KG1 (cell line): ENCODE measurements at places on chromosomes 16 and 17.

DNA sequence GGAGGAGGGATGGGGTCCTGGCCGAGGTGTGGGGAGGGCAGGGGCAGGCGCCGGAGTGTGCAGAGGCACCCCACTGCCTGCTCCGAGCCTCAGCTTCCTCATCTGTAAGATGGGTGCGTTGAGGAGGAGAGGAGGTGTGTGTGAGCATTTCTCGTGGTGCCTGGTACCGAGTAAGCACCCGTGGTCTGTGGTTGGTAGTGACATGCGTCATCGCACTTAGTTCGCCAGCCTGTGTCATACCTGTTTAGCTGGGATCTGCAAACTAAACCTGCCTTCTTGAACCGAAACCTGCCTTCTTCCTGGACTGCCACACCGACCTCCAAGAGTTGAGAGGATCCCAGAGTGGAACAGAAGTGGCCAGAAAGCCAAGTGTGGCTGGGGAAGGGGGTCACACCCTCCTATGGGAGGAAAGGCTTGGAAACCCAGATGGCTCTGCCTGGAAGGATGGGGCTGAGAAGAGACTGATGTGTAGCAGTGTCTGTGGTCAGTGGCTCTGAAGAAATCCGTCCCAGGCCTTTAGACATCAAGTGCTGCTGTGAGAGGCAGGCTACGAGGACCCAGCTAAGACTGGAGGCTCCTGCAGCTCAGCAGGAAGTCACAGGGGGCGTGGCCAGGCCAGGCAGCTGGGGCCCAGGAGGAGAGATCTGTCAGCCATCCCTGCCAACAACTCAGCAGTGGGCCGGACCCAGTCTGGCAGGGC is 162.6 kb upstream of the PLCG2 start:
- DNase-seq, result no peak

DNA sequence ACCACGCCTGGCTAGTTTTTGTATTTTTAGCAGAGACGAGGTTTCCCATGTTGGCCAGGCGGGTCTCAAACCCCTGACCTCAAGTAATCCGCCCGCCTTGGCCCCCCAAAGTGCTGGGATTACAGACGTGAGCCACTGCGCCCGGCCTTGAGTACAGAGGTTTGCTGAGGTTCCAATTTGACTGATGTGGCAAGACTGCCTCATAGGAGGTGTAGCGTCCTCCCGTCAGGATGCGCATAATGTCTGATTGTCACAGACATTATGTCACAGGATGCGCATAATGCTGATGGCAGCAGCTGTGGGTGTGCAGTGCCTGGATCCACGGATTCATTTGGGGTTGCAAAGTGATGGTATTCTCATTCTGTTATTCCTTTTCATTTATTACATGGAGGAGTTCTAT is 45.2 kb downstream of the HAPSTR1 start:
- DNase-seq, result no peak

- peak; percentile 64 for DNase-seq
Measured at GRCh38 chr16:10514369-10515055, 65.9 kb downstream of the EMP2 start.

DNA sequence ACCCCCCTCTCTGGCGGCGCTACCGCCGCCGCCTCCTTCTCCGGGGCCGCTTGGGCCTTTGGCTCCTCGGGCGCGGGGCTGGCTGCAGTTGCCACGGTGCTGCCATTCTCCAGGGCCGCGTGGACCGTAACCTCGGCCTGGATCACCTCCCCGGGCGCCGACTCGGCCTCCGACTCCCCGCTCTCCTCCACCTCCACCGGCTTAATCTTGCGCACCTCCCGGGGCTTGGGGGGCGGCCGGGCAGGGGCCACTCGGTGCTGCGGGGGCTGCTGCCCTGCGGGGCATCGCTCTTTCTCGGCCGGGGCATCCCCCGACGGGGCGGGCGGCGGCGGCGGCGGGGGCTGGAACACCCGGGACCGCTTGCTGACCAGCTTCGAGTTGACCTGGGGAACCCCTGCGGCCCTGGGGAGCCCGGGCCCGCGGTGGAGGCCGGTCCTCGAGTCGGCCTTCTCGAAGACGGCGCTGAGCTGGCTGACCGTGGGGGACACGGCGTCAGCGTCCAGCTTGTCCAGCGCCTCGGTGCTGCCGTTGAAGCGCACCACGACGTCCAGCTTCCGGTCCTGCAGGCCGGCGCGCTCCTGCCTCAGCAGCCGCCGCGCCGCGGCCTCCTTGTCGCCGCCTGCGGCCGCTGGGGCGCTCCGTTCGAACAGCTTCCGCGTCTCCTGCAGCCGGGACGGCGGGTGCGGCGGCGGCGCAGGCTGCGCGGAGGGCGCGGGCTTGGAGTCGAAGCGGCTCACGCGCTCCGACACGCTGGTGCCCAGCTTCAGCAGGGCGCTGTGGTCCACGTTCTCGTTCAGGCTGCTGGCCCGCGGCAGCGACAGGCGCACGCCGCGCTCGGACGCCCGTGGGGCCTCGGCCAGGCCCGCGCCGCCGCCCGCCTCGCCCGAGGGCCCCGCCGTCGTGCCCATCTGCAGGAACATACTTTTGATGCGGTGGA is 792 bp downstream of the PPP1R9B start:
- no peak for DNase-seq

- DNase-seq, result no peak
Measured at GRCh38 chr16:49924078-49924477, 68.2 kb upstream of the ZNF423 start.

DNA sequence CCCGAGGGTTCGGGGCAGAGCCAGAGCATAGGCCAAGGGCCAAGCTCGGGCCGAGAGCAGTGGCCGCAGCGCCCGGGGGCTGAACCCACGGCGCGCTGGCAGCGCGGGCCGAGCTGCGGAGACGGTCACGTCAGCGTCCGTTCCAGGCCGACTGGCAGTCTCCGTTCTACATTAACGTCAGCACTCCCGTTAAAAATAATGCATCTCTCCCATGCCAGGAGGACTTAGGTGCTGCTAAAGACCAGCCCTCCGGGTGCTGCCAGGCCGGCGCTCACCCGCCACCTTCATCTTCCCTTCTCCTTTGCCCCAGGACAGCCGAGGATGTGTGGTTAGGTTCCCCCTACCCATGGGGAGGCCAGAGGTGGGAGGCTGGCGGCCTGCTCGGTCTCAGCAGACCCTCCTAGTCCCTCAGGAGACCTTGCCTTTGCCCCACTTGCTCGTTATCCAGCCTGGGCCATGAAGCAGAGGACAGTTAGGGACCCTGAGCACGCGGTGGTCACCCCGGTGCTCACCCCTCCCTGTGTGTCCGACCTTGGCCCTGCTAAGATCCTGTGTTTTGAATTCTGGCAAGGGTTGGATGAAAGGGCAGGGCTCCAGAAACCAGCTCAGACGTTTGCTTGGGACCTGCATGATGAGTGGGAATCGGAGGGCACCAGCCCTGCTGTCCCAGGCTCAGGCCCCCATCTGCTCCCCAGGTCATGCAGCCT is 572 bp downstream of the MPG start:
- DNase-seq, result no peak

DNA sequence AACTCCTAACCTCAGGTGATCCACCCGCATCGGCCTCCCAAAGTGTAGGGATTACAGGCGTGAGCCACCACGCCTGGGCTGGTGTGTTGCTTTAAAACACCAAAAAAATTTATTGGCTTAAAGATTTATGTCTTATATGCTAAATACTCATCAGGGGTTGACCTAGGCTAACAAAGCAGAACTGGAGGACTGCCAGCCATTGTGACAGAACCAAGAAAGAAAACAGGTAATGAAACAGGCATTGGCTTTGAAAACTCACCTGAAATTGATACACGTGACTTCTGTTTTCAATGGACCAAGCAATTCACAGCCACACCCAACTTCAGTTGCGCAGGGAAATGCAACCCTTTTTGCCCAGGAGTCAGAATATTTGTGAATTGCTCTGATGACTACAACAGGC is 4.9 kb upstream of the PHAF1 start:
- DNase-seq, result no peak

- no peak for DNase-seq
Measured at GRCh38 chr16:14301169-14302030, 230.3 kb downstream of the MRTFB start.

- DNase-seq, result no peak
Measured at GRCh38 chr17:33739714-33740113, 446.6 kb upstream of the ASIC2 start.

- DNase-seq, result no peak
Measured at GRCh38 chr17:60597297-60597696, 2.7 kb upstream of the PPM1D start.

- no peak for DNase-seq
Measured at GRCh38 chr16:11298143-11298900, 17.2 kb upstream of the PRM1 start.

GRCh38 chr16:85168732-85169256 is 56.5 kb upstream of the CIBAR2 start:
- no peak for DNase-seq

GRCh38 chr17:33115366-33115765 is 123.7 kb downstream of the SPACA3 start:
- no peak for DNase-seq

DNA sequence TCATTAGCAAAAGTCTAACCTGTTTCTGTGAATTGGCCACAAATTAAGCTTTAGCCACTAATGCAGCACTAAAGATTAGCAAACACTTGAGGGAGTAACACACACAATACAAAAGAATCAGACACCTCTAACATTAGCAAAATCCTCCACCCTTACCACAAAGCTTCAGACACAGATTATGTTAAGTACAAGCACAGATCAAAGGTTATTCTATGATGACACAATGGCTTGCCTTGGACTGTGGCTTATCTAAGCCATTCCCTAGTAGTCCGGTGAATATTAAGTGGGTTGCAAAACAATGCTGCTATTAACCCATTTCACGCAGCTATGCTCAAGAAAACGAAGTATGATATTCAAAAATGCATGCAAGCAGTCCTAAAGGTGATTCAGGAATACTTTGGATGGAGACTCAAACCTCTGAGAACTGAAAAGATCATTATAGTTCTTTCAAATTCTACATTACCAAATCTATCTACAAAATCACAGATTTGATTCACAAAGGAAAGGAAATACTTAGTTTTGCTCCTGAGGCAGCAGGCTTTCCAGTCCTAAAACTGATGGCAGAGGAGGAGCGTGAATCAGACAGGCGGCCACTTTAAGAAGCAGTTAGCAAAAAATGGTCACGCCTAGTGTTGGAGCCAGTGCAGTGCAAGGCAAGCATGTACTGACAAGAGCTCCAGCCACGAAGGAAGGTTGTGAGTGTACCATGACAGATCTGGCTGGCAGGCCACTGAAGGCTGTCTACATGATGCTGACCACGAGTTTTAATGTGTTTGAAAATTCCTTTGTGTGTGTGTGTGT is 67.2 kb downstream of the PARN start:
- no peak for DNase-seq

- DNase-seq, result no peak
Measured at GRCh38 chr16:86334079-86334635, 176.2 kb upstream of the FOXF1 start.

DNA sequence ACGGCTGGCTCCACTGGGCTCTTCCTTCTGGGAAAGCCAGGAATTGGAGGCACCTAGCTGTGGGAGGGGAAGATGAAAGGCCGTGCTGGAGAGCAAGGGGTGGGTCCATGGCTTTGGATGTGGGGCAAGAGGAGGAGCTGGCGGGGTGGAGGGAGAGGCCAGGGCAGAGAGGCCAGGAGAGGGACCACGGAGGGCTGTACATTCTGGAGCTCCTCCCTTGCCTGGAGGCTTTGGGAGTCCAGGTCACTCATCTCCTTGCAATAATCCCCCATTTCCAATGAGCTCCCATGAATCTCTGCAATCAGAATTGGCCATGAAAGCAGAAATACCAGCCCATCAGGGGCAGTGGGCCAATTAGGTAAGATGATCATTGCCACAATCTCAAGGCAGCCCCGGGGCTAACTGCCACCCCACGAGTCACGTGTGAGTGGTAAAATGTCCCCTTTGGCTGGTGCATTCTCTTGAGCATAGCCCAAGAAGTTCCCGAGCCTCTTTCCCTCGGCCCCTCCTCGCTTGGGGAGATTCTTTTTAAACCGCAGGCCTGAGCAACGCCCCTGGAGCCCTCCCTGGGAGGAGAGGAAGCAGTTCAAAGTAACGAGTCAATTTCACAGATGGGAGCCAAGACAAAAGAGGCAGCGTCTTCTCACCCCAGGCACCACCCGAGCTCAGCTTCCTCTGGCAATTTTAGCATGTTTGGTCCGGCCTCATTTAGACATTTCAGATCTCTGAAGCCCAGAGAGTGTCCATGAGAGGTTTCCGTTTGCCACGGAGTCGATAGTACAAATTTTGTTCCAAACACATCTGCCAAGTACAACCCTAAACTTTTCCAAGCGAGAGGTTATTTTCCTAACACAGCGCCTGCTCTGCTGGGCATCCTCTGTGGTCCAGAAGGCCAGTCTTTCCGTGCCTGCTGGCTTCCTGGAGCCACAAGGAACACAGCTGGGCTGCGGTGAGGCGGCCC is 13.4 kb downstream of the RTN4RL1 start:
- no peak for DNase-seq

- no peak for DNase-seq
Measured at GRCh38 chr17:57811638-57812280, 38.1 kb downstream of the MRPS23 start.

DNA sequence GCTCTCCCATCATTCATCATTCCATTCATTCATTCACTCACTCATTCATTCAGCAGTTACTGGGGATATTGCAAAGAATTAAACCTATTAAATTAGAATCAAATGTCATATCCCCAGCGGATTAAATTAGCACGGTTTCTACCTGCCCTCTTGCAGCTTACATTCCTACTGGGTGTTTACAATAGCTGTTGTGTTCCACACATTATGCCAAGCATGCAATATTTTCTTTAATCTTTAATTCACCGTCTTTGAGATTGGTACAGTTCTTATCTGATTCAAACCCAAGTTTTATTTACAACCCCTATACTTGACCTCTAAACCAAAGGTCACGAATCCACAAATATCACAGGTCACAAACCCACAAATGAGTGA is 727 bp upstream of the USP31 start:
- no peak for DNase-seq

DNA sequence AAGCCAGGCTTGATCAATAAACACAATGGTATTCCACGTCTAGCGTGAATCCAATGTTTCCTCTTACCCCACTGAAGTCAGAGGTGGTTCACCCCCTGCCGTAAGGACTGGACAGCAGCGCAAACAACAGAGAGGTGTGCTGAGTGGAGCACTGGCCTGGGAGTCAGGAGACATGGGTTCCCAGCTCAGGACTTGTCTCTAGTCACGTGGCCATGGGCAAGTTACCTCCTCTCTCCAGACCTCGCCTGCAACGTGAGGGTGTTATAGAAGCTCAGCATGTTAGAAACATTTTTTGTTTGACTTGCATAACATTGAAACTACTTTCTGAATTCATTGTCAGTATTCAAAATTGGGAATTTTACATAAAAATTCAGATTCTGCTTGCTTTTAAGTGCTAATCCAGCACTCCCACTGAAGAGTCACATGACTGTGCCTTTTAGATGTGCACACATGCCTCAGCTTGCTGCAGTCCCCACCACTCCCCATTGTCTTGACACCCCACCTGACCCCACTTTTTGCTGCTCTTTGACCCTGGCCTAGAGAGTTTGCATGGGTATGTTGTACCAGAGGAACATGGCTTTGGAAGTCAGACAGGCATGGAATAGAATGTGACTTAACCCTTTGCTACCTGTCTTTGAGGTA is 8.8 kb upstream of the CPNE2 start:
- DNase-seq, result no peak
